ENCODE measurements at places on chromosomes 7 and 10. TPM values are rescaled to one million over a fixed set of nuclear protein-coding genes. Genes with fewer than 3 reads are reported as not detected.

- DNase-seq: no peak
These were observed 24.4 kb downstream of the RNF133 start for GRCh38 chr7:122674502-122674901.

DNA sequence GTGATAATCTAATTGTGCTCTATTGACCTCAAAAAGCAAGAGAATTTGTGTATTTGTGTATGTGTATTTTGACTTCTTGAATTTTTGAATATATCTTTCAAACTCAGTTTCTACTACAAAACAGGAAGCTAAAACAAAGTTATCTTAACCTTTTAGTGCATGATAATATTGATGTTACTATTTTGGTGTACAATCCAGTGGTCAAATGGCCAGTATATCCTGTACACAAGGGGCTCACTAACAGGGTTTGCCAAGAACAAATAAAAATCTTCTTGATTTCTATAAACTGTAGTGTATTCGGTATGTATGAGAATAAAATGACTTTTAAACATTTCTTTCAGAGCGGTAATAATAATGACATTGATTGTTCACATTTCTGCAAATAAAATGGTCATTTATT, 69.6 kb downstream of the FOXP2 start:
- DNase-seq: no peak

- DNase-seq: no peak
These were observed 223.6 kb downstream of the ARL4A start for GRCh38 chr7:12911053-12911452.

DNA sequence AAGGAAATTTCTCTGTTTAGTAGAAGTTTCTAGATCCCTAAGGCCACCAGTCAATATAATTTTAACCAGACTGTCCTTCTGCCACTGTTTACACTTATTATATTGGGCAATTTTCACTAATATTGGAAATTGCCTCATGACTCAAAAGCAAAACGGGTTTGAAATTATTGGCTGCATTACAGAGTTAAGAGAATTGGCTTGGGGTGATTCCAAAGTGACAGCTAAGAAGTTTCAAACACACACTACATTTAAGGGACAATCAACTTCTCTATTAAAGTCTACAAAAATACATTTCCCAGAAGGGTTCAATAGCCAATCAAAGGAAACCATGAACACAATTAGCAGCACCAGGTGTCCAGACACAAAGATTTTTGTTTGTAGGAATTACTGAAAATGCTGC, 111.9 kb downstream of the NEBL start:
- no peak for DNase-seq

- DNase-seq: no peak
These were observed 50.5 kb downstream of the VCL start for GRCh38 chr10:74048433-74048832.

CPA4 gene
- not detected for total RNA-seq

ADRB1 gene
- total RNA-seq: 0.11 TPM

CALML5 gene
- total RNA-seq: not detected

ITGB8 gene
- total RNA-seq: 0.02 TPM
